ENCODE measurements at places on chromosomes 3 and 15.

DNA sequence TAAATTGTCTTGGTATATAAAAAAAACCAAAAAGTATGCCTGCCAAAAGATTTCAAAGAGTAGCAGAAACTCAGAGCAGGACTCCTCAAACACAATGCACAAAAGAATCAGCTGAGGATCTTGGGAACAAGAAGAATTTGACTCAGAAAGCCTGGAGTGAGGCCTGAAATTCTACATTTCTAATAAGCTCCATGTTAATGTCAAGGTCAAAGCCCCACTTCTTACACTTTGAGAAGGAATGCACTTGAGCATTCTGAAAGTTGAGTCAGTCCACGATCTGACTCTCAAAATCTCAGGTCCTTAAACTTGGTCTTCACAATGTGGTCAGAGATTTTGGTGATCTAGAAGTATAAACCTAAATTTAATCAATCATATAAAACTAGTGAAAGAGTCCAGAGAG is 910.0 kb upstream of the GBE1 start:
- no peak for DNase-seq

DNA sequence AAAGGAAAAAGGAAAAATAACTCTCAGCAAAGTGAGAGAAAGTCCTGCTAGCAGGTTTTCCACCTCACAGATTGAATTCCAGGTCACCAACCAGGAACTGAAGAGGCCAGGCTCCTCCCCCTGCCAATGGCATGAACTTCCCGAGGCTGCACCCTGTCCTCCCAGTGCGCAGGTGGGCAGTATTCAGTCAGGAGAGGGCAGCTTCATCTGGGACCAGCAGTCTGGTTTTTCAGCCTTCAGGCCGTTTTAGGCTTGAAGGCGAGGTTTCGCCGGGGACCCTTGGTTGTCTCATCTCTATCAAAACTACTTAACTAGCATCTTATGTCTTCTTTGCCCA is 41.2 kb downstream of the TRAT1 start:
- no peak for DNase-seq

DNA sequence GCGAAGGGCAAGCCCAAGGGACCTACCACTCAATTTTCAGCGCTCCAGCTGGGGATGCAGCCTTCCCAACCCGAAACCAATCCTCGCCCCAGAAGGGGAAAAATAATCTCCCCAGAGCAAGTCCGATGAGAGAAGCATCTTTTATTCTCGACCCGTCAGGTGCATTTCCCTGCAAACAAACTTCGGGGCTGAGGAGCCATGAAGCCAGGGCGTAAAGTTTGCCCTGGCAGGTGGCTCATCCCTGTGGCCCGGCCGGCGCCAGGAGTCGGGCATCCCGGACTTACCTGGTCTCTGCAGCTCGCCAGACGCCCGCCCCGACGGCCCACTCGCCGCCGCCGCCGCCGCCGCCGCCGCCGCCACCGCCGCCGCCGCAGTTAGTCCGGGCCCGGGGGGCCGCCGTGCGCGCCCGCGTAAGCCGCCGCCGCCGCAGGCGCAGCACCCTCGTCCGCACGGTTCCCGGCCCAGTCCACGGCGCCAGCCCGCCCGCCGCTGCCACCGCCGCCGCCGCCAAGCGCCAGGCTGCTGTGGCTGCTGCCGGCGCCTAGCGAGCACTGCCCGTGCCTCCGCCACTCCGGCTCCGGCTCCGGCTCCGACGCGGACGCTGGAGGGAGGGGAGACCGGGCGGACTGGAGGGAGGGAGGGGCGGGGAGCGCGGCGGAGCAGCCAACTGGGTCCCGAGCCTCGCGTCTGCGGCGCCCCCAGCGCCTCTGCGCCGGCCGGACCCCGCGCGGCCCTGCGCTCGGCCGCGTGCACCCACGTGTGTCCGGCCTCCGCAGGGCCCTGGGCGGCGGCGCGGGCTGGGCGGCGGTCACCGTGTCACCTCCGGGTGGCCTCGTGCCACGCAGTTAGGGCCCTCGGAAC is at the start of gene CNTN3:
Gene CNTN3, minus strand, starts transcription at position 553 of the 861 bp plus-strand sequence. CDS start 93,547 bp downstream, outside the sequence.
- DNase-seq = no peak

- DNase-seq = no peak
Measured at GRCh38 chr3:134567605-134568004, 81.7 kb downstream of the CEP63 start.

DNA sequence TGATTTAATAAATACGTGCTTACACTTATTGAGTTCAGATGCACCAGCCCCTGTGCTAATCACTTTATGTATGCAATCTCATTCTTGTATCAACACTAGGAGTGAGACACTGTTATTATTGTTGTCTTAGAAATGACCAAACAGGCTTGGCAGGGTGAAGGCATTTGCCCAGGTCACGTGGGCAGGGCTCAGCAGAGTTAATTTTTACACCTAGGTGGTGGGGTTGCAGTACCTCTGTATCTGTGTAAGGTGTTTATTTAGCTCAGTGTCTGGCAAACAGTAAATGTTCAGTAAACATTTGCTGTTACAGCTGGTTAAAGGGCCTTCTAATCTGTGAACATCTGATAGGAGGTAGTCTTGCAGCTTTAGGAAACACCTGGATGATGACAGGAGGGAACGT is 200.0 kb downstream of the CACNA2D3 start:
- no peak for DNase-seq

DNA sequence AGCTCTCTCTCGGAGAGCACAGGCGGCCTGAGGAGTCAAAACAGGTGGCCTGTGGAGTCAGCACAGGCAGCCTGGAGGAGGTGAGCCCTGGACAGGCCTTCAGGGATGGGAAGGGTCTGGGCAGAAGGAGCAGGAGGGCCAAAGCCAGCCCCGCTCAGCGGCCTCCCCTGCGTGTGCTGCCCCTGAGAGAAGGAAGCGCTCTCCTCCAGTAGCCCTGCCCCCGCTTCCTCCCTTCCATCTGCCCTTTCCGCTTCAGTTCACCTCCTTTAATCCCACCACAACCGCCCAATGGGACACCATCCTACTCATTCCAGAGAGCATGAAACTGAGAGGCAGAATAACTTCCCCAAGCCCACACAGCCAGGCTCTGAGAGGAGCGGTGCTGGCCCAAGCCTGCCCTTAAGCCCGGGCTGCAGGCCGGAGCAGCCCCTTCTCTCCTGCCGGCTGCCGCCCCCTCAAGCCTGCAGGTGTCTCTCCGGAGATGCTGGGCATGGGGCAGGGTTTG is 3.2 kb upstream of the NR2E3 start:
- no peak for DNase-seq

- no peak for DNase-seq
Measured at GRCh38 chr3:188220097-188220788, 66.3 kb downstream of the LPP start.

DNA sequence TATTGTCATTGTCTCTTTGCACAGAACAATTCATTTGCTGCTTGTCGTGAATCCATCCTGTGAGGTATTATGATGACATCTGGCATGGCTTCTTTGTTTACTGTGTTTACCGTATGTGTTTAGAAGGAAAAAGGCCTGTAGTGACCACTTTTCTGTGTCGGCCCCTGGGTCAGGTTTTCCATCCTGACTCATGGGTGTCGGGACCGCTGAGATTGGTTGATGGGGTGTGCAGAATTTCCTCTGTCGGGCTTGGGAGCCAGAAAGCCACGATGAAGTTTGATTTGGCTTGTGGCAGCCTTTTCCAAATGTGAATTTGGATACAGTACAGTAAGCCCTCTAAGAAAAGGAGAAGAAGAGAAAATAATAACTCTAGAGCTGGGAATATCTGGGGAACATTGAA is 113.5 kb downstream of the FNDC3B start:
- no peak for DNase-seq

- no peak for DNase-seq
Measured at GRCh38 chr3:46668591-46668990, 24.9 kb downstream of the ALS2CL start.

- no peak for DNase-seq
Measured at GRCh38 chr15:91224755-91225380, 124.8 kb downstream of the SV2B start.

DNA sequence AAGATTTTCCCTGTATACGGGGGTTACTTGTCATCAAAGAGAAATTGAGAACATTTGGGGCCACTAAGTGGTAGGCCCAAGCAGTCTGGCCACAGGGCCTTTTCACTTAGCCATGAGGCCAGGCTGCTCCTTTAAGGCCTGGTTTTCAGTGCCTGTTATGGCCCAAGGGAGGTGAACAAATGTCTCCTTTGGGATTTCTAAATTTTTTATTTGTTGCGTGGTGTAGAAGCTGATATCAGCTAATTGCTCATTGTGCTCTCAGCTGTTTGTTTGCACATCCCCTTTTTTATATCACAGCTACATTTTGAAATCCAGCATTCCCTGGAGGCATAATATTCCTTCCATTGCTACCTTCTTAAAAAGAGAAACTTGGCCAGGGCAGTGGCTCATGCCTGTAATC is 48.5 kb downstream of the RLBP1 start:
- DNase-seq = no peak

DNA sequence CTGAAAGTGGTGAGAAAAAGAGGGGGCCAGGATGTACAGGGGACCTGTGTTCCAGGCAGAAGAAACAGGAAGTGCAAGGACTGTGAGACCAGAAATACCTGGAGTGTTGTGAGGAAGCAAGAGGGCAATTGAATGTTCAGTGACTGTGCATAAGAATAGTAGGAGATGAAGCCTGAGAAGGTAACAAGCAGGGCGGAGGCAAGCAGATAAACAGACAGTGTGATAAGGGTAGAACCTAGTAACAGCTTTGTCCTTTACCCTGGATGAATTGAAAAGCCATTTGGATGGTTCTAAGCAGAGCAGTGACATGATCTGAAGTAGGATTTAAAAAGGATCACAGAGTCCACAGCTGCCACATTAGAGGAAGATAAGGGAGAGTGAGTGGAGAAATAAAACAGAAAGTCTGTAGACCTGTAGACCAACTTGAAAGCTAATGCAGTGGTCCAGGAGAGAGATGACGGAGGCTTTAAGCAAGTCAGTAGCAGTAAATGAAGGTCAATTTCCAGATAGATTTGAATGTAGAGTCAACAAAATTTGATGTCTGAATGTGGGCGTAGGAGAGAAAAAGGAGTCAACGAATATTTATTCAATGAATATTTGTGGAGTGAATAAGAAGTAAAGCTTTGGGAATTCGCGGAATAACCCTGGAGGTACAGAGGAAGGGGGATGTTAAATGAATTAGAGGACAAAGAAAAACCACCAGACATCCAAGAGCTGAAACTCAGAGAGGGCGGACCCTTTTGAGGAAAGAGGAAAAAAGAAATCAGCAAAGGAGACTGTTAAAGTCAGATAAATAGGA is 4.2 kb upstream of the PLOD2 start:
- no peak for DNase-seq

DNA sequence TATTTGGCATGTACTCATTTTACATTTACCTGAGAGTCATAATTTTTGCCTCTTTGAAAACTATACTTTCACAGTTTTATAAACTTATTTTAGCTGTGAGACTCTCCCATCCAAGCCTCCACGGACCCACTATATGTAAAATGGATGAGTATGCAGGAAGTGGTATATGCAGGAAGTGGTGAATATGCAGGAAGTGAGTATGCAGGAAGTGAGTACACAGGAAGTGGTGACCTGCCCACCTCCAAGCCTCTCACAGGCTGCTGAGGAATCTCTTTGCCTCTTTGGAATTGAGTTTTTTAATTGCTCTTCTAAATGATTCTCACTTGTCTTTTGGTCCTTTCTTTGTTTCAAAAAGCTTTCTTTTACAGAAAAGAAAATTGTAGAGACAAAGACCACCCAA is 85.2 kb downstream of the KBTBD8 start:
- no peak for DNase-seq

DNA sequence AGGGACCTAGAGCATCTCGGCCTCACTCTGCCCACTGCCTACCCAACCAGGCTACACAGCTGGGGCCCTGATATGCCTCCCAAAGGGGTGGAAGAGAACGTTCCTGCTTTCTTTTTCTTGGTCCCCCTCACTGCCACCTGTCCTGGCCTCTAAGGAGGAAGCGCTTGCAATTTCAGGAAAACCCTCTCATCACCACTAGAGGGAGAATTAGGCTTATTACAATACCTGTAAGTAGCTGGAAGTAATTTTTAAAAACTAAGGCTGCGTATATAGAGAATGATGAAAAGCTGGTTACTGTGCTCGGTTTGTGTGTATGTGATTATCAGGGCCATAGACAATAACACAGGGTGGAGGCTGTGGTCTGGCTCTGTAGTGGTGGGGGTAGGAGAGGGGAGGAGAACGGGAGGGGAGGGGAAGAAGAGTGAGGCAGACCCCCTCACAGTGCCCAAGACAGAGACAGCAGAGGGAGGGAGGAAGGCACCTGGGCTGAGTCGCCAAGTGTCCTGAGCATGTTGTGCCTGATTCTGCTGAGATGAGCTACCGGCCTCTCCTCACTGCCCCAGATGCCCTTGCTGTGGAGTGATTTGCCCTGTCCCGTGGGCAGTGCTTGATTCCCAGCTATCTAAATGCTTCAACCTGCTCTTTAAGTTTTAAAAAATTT is 3.3 kb downstream of the GABRG3 start:
- DNase-seq = no peak

DNA sequence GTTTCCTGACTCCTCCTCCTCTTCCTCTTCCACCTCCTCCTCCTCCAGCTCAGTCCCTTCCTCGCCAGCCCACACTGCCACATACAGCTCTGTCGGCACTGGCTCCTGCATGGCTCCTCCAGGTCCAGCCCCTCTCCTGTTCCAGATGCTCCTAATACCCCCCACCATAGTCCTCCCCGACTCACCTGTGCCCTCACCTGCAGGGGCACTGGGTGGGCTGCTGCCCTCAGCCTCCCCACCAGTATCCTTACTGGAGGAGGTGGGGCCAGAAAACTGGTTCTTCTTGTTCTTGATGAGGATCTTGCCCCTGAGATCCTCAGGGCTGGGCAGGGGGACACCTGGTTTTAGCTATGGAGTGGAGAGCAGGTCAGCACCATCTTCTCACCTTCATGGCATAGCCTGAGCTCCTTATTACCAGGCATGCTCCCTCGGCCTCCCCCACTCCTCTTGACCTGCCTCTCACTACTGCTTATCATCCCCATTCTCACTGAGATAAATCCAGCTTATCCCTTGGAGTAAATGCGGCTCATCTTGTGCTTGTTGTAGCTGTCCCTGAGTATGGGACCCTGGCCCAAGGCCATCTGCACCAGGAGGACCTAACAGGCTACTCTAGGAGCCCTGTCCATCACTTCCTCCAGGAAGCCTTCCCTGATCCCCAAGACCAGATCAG is 11.0 kb downstream of the PLCB2 start:
- DNase-seq = no peak

DNA sequence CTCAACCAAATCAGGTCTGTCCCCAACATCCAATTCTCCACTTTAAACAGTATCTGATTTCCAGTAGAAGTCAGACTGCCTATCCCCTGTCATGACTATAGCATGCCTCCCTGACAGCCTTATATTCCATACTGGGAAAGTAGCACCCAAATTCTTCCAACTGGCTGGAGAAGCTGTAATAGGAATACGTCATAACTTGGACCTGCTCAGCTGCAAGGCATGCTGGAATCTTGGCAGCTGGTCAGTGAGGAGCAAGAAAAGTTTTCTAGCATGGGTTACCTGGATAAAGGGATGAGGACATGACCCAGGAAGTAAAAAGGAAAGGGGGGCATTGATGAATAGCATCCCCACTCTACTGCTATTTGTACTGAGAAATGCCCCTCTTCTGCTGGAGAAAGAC is 8.9 kb downstream of the SEMA5B start:
- DNase-seq = no peak

DNA sequence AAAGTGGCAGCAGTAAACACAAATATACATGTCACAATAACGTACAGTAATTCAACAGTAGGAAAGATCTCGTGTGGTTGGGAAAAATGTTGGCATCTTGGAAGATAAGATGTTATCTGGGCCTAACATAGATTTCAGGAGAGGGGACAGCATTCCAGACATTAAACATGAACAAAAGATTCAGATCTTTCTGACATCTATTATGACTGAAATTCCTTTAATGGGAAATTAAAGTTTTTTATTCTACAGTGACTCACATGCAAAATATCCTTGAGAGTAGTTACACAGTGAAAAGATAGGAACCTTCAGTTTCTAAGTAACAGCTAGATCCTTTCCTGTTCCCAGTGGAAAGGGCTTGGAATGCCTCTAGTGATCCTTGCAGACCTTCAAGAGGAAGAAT is 9.2 kb downstream of the NDUFB5 start:
- DNase-seq = no peak

Data from C1 segment of cervical spinal cord (tissue), 14 donors.